ENCODE measurements at places on chromosomes 1 and 21.

DNA sequence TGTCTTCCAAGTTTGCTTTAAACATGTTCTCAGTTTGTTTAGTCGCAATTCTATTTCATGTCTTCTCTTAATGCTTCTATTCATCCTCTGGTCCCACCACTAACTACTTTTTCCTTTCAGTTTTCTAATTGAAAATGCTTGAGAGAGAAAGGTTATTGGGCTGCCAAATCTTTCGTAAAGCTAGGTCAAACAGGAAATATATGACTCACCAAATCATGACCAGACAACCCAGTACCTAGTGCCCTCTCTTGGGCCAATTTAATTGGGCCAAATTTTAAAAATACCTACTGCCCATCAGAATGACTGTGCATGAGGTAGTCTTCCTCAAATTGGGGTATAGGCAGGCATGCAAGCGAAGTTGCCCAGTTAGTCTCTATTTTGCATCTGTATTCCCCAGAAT, 295.4 kb upstream of the PBX1 start:
- no peak for DNase-seq

DNA sequence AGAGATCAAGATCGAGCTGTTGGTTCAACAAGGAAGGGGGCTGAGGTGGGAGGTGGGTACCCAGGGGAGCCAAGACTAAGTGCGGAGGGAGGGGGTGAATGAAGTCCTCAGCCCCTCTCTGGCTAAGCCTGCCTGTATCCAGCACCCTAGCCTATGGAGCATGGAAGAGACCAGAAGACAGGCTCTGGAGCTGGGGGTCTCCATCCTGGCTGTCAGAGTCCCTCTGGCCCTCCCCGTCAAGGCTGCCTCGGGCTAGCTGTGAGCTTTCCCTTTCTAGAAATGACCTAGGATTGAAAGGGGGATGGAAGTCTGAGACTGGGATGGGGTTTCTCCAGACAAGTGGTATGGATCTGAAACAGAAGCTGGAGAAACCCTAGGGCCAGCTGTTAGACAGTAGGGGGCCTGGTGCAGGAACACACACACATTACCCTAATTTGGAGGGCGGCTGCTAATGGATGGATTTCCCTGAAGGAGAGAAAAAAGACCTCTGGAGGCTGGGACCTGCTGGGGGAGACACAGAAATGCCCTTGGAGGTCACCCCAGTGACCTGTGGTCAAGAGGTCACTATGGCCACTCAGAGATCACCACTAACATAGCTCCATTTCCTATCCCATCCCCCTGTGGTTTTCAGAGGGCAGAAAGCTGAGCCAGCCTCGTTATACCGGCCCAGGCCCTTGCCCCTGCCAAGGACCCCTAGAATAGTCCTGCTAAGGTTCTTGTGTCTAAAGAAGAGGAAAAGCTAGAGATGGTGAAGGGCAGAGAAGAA, 107.8 kb downstream of the TMEM53 start:
- no peak for DNase-seq

DNA sequence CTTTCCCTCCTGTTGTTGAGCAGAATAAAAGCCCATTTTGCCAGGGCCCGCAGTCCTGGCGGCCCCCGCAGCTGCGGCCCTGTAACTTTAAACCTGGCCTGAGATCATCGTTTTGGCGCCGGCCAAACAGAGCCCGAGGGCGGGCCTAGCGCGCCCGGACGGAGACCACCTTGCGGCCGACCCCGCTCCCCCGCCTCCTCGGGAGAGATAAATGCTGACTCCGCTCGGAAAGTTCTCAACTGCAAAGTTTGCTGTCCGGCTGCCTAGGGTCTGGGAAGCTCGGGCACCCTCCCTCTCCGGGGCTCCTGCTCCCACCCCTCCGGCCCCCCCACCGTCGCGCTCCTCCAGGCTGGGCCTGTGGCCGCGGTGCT, at the start of gene PDPN:
PDPN (plus strand) TSS at position 238 of the 371 bp plus-strand sequence. CDS start 202 bp downstream, outside the sequence.
- DNase-seq: no peak

DNA sequence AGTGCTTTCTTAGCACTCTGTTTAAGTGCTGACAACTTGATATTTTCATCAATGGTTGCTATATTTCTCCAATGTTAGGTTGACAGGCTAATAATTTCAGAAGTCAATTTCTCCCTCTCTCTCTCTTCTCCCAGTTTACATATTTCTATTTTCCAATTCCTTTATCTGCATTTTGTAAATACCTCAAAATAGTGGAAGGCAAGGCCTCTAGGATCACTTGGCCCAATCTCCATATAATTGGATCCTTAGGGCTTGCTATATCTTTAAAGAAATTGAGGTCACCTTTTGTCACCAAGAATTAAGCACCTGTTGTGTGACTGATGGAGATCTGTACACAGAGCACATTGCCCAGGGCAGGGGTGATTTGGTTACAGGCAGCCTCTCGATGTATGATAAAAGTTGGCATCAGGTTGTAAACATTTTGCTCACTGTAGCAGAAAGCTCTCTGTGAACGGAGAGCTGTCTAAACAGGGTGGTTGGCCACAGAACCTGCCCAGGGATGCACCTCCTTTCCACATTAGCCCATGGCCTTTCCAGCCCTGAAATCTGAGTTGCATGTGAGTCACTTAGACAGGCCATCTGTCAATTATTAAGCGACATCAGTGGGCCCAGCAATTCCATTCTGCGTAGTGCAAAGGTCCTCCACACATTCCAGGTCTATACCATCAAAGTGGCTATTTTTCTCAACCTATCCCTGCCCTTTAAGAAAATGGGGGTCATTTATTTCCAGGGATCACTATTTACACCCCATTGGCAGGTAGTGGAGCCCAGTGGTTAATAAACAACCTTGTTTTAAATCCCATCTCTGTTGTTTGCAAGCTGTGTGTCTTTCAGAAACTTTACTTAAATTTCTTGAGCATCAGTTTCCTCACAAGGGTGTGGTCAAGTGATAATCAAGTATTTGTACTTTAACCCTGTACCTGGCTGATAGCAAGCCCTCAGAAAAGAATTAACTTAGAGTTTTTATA, 29.1 kb upstream of the IRF2BP2 start:
- DNase-seq: no peak

DNA sequence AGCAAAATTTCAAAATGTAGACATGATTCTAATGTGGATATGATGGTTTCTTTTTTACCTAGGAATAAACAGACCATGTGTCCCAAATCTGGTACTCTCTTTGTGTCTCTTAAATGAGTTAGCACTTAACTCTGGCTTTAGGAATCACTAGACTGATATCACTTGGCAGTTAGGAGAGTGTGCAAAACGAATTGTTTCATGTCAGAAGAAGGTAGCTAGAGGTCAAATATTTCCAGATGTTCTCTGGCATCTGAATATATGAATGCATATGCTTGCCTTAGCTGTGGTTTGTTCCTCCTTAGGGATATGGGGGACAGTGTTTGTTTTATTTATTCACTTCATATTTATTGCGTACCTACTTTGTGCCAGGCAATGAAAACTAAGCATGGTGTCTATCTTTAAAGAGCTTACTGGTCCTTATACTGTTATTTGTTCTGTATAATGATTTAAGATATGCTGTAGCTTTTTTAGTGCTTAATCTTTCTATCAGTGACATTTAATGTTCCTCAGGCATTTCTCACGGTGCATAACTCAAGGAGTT, 65.2 kb downstream of the LRRC8C start:
- DNase-seq: no peak

DNA sequence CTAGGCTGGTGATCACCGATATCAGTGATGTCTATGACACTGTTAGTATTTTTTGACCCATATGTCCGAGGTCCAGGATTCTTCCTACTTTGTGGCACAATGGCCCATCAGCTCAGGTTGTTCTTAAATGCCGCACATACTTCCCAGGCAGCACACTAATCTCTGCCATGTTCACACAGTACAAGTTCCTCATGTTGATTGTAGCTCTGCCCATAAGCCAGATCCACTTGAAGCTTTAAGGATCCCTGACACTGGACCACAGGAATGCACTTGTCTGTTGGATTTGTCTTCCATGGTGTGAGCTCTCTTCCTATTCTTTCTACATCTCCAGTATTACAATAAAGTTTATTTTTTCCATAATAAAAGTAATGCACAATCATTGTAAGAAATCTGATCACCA, 69.5 kb downstream of the DDX20 start:
- no peak for DNase-seq

GRCh38 chr1:100806601-100807000, 87.1 kb downstream of the VCAM1 start:
- DNase-seq: no peak

DNA sequence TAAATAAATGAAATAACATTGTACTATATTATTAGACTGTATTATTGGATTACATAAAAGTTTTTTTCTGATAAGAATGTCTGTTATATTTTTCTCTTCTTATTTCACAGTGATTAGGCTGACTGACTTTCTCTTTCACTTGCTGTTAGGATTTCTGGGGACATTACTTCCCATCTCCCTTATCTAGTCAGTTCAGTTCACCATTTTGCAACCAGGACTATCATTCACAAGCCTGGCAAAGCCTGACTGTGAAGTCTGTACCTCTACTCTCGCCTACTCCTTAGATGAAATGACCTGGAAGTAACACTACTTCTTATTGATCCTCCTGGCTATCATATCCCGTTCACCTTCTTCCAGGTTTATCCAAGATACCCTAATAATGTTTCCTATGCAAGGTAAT, 676.6 kb downstream of the USP25 start:
- DNase-seq: no peak

GRCh38 chr21:43575473-43575844, 83.8 kb downstream of the HSF2BP start:
- DNase-seq: no peak

- no peak for DNase-seq
Observed at GRCh38 chr1:32736812-32737791, 34.5 kb upstream of the SYNC start.

DNA sequence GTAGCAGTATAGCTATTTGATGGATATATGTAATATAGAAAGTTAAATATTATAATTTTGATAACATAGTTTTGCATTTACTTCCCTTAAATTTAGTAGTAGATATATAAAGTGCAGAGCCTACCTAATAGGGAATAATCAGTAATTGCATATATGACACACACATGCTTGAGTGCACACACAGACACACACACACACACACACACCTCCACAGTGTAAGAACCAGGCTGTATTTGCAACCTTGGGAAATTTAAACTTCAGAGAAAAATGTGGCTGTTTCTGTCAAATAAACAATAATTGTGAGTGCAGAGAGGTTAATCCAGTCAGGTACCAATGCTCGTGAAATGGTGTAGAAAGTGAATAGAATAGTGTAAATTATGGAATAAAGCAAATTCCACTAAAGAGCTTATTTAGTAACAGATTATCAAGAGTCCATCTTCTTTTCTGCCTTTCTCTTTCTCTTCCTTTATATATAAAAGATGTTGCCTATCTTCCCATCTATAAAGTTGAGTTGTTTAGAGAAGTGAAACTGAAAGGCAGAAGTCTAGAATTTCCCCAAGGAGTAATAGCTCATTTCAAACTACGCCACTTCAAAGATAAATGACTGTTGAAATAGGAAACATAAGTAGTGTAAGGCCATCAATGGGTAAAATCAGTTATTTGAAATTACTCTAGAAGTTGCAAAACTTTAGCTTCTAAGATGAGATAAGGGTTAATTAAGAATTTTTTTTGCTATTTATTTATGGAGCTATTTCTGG, 273.7 kb downstream of the SRGAP2C start:
- DNase-seq: no peak

- no peak for DNase-seq
Observed at GRCh38 chr1:54298284-54299033, 98.5 kb downstream of the MRPL37 start.

DNA sequence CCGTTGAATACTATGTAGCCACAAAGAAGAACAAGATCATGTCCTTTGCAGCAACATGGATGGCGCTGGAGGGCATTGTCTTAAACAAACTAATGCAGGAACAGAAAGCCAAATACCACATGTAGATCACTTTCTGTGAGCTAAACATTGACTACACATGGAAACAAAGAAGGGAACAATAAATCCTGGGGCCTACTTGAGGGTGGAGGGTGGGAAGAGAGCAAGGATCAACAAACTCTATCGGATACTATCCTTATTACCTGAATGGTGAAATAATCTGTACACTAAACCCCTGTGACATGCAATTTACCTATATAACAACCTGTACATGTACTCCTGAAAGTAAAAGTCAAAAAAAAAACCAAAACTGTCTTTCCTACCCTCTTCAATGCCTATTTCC, 40.8 kb upstream of the CD55 start:
- no peak for DNase-seq

GRCh38 chr1:66641891-66642473, 108.0 kb downstream of the SGIP1 start:
- no peak for DNase-seq

GRCh38 chr21:32415451-32416398, 3.2 kb downstream of the EVA1C start:
- DNase-seq: no peak

GRCh38 chr1:12617511-12617900, 504 bp downstream of the DHRS3 start:
- peak; percentile 77 for DNase-seq

GRCh38 chr1:117566556-117566955, 39.3 kb upstream of the TENT5C start:
- DNase-seq: peak; percentile 41

- DNase-seq: no peak
Observed at GRCh38 chr21:37348664-37349063, 17.9 kb upstream of the DYRK1A start.

GRCh38 chr1:207852576-207853371, 58.2 kb downstream of the CD34 start:
- DNase-seq: no peak

DNA sequence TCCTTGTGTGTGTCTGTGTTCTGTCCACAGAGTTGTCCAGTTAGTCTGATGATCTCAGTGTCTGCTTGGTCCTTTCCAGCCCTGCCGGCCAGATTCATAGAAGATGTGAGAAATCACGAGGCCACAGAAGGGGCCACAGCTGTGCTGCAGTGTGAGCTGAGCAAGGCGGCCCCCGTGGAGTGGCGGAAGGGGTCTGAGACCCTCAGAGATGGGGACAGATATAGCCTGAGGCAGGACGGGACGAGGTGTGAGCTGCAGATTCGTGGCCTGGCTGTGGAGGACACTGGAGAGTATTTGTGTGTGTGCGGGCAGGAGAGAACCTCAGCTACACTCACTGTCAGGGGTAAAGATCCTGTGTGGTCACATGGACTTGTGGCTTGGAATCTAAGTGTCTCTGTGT, 95.8 kb downstream of the OBSCN start:
- no peak for DNase-seq

DNA sequence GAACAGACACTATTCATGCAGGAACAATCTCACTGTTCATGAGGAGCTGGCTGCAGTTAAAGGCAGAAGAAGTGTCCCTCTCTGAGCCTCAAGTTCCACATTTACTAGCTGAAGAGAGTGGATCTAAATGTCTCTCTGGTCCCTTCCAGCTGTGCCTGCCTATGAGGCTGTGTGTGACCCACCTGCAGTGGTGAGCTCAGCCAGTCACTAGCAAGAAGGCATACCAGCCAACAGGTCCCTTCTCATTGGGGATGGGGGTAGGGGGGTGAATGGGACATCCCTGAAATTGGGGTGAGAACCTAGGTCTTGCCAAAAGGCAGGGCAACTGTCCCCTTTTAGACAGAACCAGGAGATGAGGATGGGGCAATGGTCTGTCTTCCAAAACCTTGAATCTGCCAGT, 13.6 kb downstream of the RD3 start:
- no peak for DNase-seq
